A673 (cell line): ENCODE measurements at places on chromosomes 2 and 18.

DNA sequence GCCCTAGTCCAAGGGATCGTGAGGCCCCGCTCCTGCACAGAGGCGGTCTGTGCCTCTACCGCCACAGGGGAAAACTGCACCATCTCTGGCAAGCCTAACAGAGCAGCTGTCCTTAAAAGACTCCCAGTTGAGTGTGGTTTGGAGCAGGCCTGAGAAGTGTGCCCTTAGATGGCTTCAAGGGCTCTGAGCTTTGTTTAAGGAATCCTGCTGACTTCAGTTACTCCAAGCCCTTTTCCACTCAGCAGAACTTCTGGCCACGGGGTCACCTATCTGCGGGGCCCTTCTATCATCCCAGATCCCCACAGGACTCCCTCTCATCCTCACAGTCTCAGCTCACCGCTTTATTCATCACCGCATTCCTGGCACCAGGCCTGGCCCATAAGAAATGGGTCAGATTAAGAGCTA is 131.5 kb downstream of the CCDC74A start:
- no peak overlapping the region for H3K4me3 ChIP-seq
- no peak for DNase-seq
- H3K27me3 ChIP-seq: peaks cover 24% of the 10 kb centered on the region
- no peaks in the 10 kb centered on the region for H3K4me1 ChIP-seq
- no peaks in the 10 kb centered on the region for H3K36me3 ChIP-seq

GRCh38 chr2:100561191-100561590 is 1.6 kb upstream of the PDCL3 start:
- DNase-seq: no peak
- H3K27ac ChIP-seq: no peak overlapping the region

DNA sequence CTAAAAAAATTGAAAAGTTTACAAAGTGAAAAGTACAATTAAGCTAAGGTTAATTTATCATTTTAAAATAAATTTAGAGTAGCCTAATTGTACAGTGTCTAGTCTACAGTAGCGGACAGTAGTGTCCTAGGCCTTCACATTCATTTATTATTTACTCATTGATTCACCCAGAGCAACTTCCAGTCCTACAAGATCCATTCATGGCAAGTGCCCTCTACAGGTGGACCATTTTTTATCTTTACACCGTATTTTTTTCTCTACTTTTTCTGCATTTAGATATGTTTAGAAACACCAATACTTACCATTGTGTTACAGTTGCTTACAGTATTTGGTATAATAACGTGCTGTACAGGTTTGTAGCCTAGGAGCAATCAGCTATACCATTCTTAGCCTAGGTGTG is 84.1 kb downstream of the TSN start:
- no peaks in the 10 kb centered on the region for H3K27me3 ChIP-seq
- H3K36me3 ChIP-seq: no peaks in the 10 kb centered on the region
- H3K27ac ChIP-seq: no peak overlapping the region

DNA sequence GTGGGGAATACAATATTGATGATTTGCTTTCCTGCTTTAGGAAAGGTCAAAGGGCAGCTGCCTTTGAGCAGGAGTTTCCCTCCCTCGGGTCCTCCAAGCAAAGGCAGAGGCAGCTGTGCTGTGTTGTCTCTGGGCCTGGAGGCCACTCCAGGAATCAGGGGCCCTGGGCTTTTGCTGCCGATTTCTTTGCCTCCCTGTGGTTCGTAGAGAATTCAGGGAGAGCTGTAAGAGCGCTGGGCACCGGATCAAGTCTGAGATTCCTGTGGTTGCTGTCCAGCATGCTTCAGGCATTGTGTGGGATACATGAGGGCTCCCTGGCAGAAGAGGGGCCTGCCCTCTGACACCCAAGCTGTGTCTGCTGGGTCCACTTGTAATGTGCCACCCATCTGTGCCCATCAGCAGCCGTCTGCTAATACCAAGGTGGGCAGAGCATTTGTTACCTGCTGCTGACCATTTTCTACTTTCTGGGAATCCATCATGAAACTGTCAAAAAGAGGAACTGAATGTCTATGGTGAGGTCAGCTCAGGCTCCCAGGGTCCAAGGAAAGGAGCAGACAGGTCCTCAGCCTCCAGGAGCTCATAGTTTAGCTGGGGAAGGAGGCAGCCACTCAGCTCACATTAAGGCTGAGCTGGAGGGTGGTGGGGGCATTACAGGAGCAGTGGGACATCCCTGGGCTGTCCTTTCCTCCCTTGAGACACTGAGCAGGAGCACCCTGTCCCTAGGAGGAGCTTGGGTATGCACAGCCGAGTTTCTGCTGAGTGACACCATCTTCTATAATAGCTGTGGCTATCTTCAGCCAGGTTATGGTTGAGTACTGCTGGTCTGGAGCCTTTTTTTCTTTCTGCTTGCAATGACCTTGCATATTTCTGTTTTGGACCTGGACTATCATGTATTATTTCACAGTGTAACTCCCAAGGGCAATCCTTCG is 68.5 kb downstream of the CTIF start:
- H3K27me3 ChIP-seq: no peaks in the 10 kb centered on the region
- H3K4me3 ChIP-seq: no peak overlapping the region
- no peak for DNase-seq

DNA sequence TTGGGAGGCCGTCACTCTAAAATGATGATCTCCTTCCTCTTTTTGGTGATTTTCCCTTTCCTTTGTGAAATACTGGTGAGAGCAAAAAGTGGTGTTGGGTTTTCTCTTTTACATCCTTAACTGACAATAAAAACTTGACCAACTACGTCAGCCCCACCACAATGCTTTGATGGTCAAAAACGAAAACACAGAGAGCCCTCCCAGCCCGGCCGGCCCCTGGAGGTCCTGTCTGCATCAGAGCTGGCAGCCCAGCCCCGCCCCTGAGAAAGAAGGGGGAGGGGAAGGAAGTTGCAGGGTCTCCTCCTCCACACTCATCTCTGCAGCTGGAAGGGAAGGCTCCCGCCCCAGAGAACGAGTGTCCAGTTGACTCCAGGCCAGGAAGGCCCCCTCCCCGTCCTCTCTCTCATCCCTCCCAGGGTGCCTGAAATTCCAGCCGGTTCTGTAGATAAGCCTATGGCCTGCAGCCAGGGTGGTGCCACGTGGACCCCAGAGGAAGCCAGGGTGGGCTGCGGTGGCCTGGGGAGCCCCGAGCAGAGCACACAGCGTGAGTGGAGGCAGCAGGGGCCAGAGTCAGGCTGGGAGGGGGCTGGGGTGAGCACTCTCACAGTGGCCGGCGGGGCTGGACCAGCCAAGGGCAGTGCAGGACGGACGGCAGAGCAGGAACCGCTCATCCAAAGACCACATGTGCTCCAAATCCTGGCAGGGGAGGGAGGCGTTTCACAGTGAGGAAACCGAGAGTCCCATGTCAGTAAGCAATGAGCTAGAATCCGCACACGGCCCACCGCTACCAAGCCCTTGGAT is 19.8 kb downstream of the BIN1 start:
- no peak overlapping the region for H3K4me3 ChIP-seq
- H3K27me3 ChIP-seq: no peaks in the 10 kb centered on the region
- H3K36me3 ChIP-seq: no peaks in the 10 kb centered on the region
- no peak for DNase-seq
- H3K27ac ChIP-seq: no peak overlapping the region
- no peaks in the 10 kb centered on the region for H3K4me1 ChIP-seq

- no peaks in the 10 kb centered on the region for H3K27me3 ChIP-seq
- H3K27ac ChIP-seq: no peak overlapping the region
- H3K4me1 ChIP-seq: no peaks in the 10 kb centered on the region
- no peak overlapping the region for H3K4me3 ChIP-seq
These were observed 62.1 kb downstream of the COBLL1 start for GRCh38 chr2:164779383-164780057.

DNA sequence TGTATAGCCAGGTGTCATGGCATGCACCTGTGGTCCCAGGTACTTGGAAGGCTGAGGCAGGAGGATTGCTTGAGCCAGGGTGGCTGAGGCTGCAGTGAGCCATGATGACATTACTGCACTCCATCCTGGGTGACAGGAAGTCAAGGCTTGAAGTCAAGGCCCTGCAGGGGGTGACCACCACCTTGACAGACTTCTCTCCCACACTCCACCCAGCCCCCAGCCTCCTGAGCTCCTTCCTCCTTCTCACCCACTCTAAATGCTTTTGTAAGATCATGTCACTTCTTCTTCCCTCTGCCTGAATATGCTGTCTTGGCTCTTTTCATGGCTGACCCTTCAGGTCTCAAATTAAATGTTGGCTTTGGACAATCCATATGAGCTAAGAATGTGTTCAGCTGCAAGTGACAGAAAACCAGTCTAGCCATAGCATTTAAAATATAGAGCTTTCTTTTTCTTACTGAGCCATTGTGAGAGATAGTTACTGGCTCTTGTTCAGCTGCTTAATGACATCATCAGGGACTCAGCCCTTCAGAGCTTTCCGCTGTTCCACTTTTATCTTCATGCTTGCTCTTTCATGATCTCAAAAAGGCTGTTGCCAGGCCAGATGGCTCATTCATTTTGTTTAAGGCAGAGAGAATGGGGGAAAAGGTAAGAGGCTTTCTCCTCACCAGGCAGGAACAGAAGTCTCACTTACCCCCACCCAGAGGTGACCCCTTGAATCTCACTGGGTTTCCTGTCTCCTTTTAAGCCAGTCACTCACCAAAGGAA is 36.7 kb upstream of the TTC39C start:
- H3K36me3 ChIP-seq: no peaks in the 10 kb centered on the region
- no peak overlapping the region for H3K4me3 ChIP-seq
- no peaks in the 10 kb centered on the region for H3K27me3 ChIP-seq
- no peaks in the 10 kb centered on the region for H3K4me1 ChIP-seq
- no peak for DNase-seq
- no peak overlapping the region for H3K27ac ChIP-seq

DNA sequence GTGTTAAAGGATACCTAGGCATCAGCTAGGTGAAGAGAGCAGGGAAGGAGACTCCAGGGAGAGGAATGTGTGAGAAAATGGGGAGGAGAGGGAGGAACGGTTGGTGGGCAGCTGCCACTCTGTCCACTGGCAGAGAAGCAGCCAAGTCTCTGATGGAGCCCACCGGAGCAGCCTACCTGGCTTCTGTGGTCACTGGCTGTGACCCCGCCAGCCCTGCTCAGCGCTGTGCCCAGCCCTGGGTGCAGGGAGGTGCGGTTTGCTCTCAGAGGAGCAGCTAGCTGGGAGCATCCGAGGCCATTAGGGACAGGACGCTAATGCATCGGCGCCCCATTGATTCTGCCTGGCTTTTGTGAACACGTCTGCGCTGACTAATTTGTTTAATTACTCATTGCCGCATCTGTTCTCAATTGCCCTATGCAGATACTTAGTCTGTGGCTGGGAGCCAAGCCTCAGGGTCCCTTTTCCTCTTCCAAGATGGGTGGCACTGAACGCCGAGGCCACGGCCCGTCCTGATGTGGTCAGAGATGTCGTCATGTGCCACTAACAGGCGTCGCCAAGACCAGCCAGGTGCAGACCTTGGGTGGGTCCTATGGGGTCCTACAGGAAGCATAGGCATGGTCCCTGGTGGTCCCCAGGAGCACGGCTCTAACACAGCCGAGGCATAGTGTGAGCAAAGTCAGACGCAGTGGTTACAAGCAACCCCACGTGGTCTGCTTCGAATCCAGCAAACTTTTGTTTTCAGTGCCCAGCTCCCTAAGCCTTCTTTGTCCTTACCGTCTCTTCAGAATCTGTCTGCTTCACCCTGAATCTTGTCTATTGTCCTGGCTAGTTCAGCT is 82.0 kb downstream of the RRM2 start:
- no peaks in the 10 kb centered on the region for H3K27me3 ChIP-seq
- no peak overlapping the region for H3K27ac ChIP-seq
- H3K4me3 ChIP-seq: no peak overlapping the region
- H3K36me3 ChIP-seq: no peaks in the 10 kb centered on the region
- H3K4me1 ChIP-seq: no peaks in the 10 kb centered on the region

DNA sequence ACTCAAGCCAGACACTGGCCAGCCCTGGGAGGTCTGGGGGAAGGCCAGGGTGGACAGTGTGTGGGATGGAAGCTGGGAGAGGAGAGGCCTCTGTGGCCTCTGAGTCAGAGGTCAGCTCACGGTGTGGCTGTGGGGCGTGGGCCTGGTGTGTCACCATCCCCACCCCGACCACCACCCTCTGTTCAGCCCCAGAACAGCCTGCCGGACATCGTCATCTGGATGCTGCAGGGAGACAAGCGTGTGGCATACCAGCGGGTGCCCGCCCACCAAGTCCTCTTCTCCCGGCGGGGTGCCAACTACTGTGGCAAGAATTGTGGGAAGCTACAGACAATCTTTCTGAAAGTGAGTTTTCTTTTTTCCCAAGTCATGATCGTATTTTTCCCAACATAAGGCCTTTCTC is 110.5 kb downstream of the DYSF start:
- no peak overlapping the region for H3K4me3 ChIP-seq
- peak; percentile 61 for DNase-seq

- peaks cover 27% of the 10 kb centered on the region for H3K27me3 ChIP-seq
- H3K4me1 ChIP-seq: no peaks in the 10 kb centered on the region
- DNase-seq: no peak
- no peaks in the 10 kb centered on the region for H3K36me3 ChIP-seq
- no peak overlapping the region for H3K4me3 ChIP-seq
These were observed 84.1 kb downstream of the CAPN13 start for GRCh38 chr2:30722936-30723725.

GRCh38 chr2:127661072-127661649 is 14.2 kb downstream of the LIMS2 start:
- peaks cover 12% of the 10 kb centered on the region for H3K27me3 ChIP-seq
- no peak for DNase-seq
- no peaks in the 10 kb centered on the region for H3K4me1 ChIP-seq
- H3K4me3 ChIP-seq: no peak overlapping the region
- no peaks in the 10 kb centered on the region for H3K36me3 ChIP-seq
- no peak overlapping the region for H3K27ac ChIP-seq

- peaks cover 17% of the 10 kb centered on the region for H3K36me3 ChIP-seq
- no peak for DNase-seq
- H3K27ac ChIP-seq: no peak overlapping the region
- peaks cover 16% of the 10 kb centered on the region for H3K4me1 ChIP-seq
- no peaks in the 10 kb centered on the region for H3K27me3 ChIP-seq
These were observed 14.0 kb downstream of the NABP1 start for GRCh38 chr2:191691898-191692297.

DNA sequence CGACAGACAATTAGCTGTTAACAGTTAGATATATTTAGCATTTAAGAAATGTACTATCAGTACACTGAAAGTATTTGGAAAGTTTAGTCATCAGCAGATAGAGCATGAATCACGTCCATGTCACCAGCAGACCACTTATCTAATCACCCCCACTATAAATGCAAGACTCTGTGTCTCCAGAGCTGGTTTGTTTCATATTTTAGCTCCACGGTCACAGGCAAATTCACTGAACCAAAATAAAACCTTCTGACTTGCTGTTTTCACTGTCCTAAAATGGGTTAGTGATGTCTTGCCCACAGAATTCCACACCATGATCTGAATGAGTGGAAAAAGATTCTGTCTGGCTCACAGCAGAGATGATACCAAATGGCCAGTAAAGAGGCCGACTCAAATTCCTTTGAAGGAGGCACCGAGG is 64.9 kb downstream of the CDH2 start:
- H3K27me3 ChIP-seq: peaks cover 6% of the 10 kb centered on the region
- no peak overlapping the region for H3K27ac ChIP-seq
- no peaks in the 10 kb centered on the region for H3K36me3 ChIP-seq
- no peak for DNase-seq
- no peaks in the 10 kb centered on the region for H3K4me1 ChIP-seq
- H3K4me3 ChIP-seq: no peak overlapping the region

- H3K27ac ChIP-seq: no peak overlapping the region
- H3K27me3 ChIP-seq: no peaks in the 10 kb centered on the region
- H3K4me3 ChIP-seq: no peak overlapping the region
These were observed 394.4 kb downstream of the FIGN start for GRCh38 chr2:163341426-163341825.

- H3K4me3 ChIP-seq: no peak overlapping the region
- peak; percentile 27 for DNase-seq
- H3K27me3 ChIP-seq: no peaks in the 10 kb centered on the region
- H3K4me1 ChIP-seq: no peaks in the 10 kb centered on the region
These were observed 28.8 kb upstream of the RMDN2 start for GRCh38 chr2:37896319-37896718.
